Activated T-cell treated with anti-CD3 and anti-CD28 coated beads, Interleukin-2, amount 50 U/mL, for 4 hours (primary cell): ENCODE measurements at places on chromosomes 16 and 17.

- DNase-seq = no peak
These were observed 200.6 kb downstream of the FTO start for GRCh38 chr16:53904533-53904932.

DNA sequence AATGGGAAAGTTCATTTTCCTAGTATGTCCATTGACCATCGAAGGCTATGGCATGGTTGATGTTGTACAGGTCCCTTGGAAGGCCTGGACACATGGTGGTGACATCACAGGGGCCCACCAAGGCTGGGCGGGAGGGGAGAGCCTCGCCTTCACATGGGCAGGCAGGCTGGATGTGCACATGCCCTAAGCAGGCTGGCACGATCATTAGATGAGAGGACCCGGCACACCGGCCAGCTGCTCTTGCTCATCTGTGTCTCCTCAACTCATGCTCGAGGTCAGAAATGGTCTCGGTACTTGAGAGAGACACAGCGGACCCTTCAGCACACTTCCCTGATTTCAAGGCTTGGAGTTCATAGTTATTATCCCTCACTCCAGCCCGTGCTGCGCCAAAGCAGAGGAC, 416.9 kb upstream of the ZFHX3 start:
- no peak for DNase-seq

DNA sequence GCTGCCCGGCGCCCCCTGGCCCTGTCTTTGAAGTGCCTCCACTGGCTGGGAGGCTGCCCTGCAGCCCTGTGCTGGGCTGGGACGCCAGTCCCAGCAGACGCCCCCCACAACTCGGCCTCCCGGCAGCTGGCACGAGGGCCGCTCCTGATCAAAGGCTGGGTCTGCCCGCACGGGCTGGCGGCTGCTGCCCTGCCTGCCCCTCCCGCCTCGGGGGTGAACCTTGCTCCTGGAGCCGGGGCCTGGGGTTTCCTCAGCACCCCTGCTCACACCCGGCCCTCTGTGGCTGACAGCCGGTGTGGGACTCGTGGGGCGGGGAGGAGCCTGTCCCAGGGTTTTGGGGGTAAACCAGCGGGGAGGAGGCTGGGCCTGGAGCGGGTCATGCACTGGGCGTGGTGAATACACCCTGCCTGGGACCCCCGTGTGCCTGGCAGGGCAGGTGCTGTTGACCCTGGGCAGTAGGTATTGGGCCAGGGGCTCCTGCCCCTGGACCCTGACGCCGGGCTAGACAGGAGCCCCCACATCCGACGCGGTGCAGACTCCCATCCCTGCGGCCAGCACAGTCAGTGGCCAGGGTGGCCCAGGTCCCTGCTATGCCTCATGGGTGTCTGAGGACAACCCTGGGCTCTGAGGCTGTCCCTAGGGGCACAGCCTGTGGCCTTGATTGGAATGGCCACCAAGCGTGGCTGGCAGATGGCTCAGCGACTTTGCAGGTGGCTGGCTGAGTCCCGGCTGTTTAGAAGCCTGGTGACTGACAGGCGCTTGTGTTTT, 21.7 kb downstream of the CENPX start:
- DNase-seq = no peak

DNA sequence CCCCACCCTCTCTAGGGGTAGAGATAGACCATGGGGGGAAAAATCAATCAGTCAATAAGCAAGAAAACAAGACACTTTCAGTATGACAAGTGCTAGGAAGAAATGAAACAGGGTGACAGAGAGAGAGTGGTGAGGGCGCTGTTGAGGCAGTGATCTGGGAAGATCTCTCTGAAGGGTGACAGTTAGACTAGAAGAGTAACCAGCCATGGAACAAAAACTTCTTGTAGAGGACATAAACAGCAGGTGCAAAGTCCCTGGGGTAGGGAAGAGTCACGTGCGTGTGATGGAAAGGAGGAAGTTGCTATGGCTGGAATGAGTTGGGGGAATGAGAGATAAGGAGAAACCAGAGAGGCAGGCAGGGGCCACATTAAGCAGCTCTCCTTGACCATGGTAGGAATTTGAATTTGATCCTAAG, 16.8 kb upstream of the EMP2 start:
- no peak for DNase-seq

GRCh38 chr17:27949304-27949703, 56.1 kb upstream of the LYRM9 start:
- DNase-seq = no peak

- DNase-seq = no peak
These were observed 6.8 kb upstream of the FOXN1 start for GRCh38 chr17:28499364-28499664.

DNA sequence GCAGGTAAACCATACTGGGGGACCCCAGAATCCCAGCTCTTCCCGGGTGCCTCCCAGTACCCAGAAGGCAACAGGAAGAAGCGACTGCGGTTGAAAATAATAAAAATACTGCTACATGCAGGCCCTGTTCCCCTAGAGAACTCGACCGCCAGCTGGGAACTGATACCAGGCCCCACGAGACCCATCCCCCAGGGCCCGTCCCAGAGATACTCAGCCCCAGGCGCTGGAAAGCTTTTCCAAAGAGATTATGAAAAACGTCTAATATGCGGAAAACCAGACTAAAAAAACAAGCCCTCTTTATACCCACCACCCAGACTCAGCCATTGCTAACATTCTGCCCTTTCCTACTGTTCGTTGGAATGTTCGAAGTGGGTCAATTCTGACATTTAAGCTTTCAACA, 12.9 kb upstream of the MEAK7 start:
- no peak for DNase-seq

GRCh38 chr17:44414394-44415155, 25.1 kb upstream of the ITGA2B start:
- DNase-seq = no peak

DNA sequence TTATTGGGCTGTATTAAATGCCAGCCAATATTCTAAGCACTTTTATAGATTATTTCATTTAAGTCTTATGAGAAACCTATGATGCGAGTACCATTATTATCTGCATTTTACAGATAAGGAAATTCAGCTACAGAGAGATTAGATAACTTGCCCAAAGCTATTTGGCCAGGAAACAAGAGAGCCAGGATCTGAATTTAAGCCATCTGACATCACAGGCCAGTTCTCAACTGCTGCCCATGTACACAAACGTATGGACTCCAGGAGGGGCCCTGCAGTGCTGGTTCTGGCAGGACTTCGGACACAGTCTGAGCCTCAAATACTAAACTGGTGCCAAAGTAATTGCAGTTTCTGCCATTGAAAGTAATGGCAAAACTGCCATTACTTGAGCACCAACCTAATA, 40.2 kb downstream of the CPPED1 start:
- no peak for DNase-seq

GRCh38 chr16:47045023-47045422, 71.5 kb upstream of the DNAJA2 start:
- DNase-seq = no peak

- no peak for DNase-seq
These were observed 77.4 kb upstream of the SMURF2 start for GRCh38 chr17:64739316-64740058.

GRCh38 chr16:66256919-66257318, 109.6 kb upstream of the CDH5 start:
- no peak for DNase-seq

- DNase-seq = no peak
These were observed 25.3 kb upstream of the TRPV3 start for GRCh38 chr17:3582915-3583314.

GRCh38 chr17:39225308-39225958, at the start of gene STAC2:
Gene STAC2, minus strand, starts transcription at chr17:39225945. Its CDS starts 443 bp downstream, at chr17:39225502.
- no peak for DNase-seq

- no peak for DNase-seq
These were observed 80.8 kb upstream of the HSBP1 start for GRCh38 chr16:83727018-83727417.

- no peak for DNase-seq
These were observed 120.5 kb downstream of the MAF start for GRCh38 chr16:79480056-79480455.

DNA sequence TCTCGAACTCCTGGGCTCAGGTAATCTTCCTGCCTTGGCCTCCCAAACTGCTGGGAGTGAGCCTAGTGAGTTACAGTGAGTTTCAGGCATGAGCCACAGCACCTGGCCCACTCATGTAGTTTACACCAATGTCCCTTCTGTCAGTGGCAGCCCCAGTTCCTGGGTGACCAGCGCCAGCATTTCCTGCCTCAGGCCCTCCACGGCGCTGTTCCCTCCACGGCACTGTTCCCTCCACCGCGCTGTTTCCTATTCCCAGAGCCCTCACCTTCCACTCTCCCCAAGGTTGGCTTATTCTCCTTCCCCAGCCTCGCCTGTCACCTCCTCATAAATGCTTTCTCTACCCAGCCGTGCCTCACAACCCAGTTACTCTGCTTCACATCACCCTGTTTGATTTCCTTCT, 32.6 kb downstream of the ITGAE start:
- no peak for DNase-seq

GRCh38 chr16:56013962-56014552, 138.9 kb upstream of the CES5A start:
- peak; percentile 11 for DNase-seq

- no peak for DNase-seq
These were observed 16.5 kb upstream of the ZFHX3 start for GRCh38 chr16:73064212-73064993.

GRCh38 chr16:60225541-60225940, 1491.4 kb upstream of the GOT2 start:
- no peak for DNase-seq

- no peak for DNase-seq
These were observed 18.1 kb upstream of the DHX40 start for GRCh38 chr17:59547131-59547915.

GRCh38 chr16:1293921-1294656, 15.3 kb upstream of the UBE2I start:
- DNase-seq = no peak

- DNase-seq = peak; percentile 39
These were observed 7.5 kb upstream of the NOS2 start for GRCh38 chr17:27807567-27808470.

DNA sequence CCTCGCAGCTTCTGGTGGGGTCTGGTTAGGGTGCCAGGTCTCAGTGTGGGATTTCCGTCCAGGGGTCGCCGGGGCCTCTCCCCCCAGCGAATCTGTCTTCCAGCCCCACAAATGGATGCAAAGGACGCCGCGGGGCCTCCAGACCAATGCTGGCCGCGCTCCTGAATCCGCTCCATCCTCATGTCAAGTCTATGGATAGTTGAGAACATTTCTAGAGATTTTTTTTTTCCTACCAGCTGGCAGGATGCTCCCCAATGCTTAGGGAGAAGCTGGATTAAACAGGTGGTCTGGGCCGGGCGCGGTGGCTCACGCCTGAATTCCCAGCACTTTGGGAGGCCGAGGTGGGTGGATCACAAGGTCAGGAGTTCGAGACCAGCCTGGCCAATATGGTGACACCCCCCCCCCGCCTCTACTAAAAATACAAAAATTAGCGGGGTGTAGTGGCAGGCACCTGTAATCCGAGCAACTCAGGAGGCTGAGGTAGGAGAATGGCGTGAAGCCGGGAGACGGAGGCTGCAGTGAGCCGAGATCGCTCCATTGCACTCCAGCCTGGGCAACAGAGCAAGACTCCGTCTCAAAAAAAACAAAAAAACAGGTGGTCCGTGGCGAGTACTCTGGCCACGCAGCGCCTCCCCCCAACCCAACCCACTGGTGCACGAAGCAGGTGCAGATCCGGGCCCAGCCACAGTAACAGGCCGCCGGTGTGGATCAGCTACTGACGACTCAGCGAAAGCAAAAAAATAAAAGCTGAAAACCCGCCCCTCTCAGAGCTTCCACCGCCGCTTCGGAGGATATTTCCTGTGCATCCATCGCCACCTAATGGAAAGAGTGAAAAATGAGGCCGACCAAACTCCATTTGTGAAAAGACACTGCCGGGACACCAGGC, 1.1 kb upstream of the NXN start:
- peak; percentile 70 for DNase-seq

GRCh38 chr16:87037012-87037411, 280.2 kb downstream of the C16orf95 start:
- DNase-seq = no peak

GRCh38 chr16:7422036-7422888, 89.6 kb downstream of the RBFOX1 start:
- no peak for DNase-seq

- no peak for DNase-seq
These were observed at the start of gene TGFB1I1 for GRCh38 chr16:31471875-31472708. Gene TGFB1I1, plus strand, starts transcription at chr16:31472152. Its CDS starts 37 bp downstream, at chr16:31472189.

- peak; percentile 31 for DNase-seq
These were observed 51.7 kb upstream of the MTSS2 start for GRCh38 chr16:70737377-70738082.

- DNase-seq = no peak
These were observed 226.9 kb upstream of the CIBAR2 start for GRCh38 chr16:85338989-85339685.

- no peak for DNase-seq
These were observed 25.5 kb downstream of the CACNA1H start for GRCh38 chr16:1178295-1178910.

- no peak for DNase-seq
These were observed 117.0 kb upstream of the IRX3 start for GRCh38 chr16:54403580-54403979.

DNA sequence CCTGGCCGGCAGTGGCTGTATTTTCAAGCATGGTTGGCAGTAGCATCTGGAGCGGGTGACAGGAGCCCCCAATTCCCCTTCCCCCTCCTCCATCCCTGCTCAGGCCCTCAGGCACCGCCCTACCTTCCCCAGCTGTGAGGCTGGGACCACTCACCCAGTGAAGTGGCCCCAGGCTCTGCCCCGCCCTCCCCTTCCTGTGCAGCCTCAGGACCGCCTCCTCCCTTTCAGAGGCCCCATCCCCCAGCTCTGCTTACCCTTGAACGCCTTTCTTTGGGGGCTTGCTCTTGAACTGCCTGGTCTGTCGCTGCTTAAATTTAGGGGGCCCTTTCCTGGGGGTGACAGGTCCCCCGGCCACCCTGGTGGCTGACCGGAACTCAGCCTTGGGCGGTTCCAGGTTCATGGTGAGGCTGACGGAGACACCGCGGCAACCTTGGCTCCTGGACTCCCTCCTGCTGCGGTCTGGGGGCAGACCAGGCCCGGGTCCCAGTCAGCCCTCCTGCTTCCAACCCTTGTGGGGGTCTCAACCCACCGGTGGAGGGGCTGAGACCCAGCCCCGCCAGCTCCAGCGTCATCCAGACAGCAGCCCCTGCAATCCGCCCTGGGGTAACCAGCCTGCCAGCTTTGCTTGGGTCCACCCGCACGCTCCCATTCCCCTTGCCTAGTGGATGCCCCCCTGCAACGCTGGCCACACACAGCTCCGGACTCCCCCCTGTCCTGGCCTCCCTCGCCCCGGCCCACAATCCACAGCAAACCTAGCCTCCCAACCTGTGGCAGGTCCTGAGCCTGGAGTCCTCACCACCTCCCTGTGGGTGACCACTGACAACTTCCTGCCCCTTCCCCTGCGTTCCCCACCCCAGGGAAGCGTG, 3.2 kb downstream of the PDE6G start:
- no peak for DNase-seq
